ENCODE measurements at places on chromosomes 1 and 21. TPM values are rescaled to one million over a fixed set of nuclear protein-coding genes. Genes with fewer than 3 reads are reported as not detected.

The PCSK9 gene
- not detected for total RNA-seq

DNA sequence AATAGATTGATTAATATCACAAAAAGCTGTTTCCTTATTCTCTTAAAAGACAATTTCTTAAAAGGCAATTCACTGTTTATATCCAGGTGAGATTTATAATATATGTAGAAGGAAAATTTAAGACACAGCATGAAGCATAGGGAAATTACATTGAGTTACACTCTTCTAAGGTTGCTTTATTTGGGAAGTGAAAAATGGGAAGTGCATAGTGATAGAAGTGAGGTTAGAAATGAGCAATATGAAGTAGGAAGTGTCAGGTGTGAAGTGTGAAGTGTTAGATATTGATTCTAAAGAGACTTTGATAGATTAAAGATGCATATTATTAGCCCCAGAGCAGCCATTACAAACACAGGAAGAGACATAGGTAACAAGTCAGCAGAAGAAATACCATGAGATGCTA is 40.3 kb downstream of the FH start:
- DNase-seq: no peak

- DNase-seq: no peak
Measured at GRCh38 chr1:180981596-180982387, 40.9 kb downstream of the STX6 start.

GRCh38 chr1:41489561-41489960 is 5.1 kb upstream of the EDN2 start:
- DNase-seq: no peak

- no peak for DNase-seq
Measured at GRCh38 chr1:82778612-82779011, 977.9 kb downstream of the ADGRL2 start.
